ENCODE measurements at places on chromosomes 7 and 10. TPM values are rescaled to one million over a fixed set of nuclear protein-coding genes. Genes with fewer than 3 reads are reported as not detected.

- H3K36me3 ChIP-seq = no peaks in the 10 kb centered on the region
- peaks cover 30% of the 10 kb centered on the region for H3K4me1 ChIP-seq
- H3K27ac ChIP-seq = peak overlapping the region; percentile 87
- no peak for DNase-seq
- no peaks in the 10 kb centered on the region for H3K27me3 ChIP-seq
Measured at GRCh38 chr7:108135446-108136190, 5.5 kb upstream of the LAMB4 start.

- peaks cover 81% of the 10 kb centered on the region for H3K4me1 ChIP-seq
- H3K27me3 ChIP-seq = no peaks in the 10 kb centered on the region
- peak overlapping the region; percentile 96 for H3K27ac ChIP-seq
- DNase-seq = no peak
- peak overlapping the region; percentile 82 for H3K4me3 ChIP-seq
- H3K36me3 ChIP-seq = peaks cover 8% of the 10 kb centered on the region
Measured at GRCh38 chr7:100210805-100211204, 8.9 kb upstream of the PVRIG start.

DNA sequence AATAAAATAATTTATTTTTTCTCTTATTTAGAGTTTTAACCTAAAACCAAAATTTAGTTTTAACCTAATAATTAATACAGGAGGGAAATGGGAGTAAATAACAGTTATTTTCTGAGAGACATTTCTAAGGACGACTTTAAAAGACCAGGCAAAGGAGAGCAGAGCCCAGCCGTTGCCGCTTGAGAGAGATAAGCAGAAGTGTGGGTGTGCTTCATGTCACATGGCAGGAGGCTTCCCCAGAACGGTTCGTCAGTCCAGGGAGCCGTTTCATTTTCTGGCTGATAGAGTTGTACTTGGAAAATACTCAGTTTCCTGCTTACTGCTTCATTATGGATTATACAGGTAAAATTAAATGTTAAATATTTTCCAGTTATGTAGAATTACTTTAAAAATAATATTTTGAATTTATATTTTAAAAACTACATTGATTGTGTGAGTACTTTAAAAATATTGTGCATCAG lies 61.4 kb downstream of the ST7 start:
- no peak for DNase-seq
- peaks cover 50% of the 10 kb centered on the region for H3K4me1 ChIP-seq
- no peak overlapping the region for H3K4me3 ChIP-seq
- H3K36me3 ChIP-seq = no peaks in the 10 kb centered on the region

- no peaks in the 10 kb centered on the region for H3K4me1 ChIP-seq
- H3K27ac ChIP-seq = no peak overlapping the region
- H3K27me3 ChIP-seq = no peaks in the 10 kb centered on the region
- DNase-seq = no peak
- H3K4me3 ChIP-seq = no peak overlapping the region
- peaks cover 19% of the 10 kb centered on the region for H3K36me3 ChIP-seq
Measured at GRCh38 chr10:103630156-103630555, 136.7 kb downstream of the NEURL1 start.

DNA sequence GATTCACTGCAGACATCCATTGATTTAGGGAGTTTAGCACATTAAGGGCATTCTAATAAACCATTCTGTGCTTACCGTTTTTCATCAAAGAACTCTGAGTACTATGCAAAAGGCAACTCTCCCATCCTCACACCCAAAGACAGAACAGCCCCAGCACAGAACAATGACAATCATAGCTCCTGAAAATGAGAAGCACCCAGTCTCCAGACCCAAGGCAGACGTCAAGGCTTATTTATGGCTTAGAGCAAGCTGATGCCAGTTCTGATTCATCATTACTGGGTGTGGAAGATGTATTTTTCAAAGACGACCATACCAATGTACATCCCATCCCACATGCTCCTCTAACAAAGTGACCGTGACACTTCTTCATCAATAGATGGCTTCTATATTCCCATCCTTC lies 67.6 kb downstream of the OSBPL3 start:
- no peak for DNase-seq
- no peaks in the 10 kb centered on the region for H3K36me3 ChIP-seq
- peaks cover 65% of the 10 kb centered on the region for H3K4me1 ChIP-seq
- no peak overlapping the region for H3K4me3 ChIP-seq
- H3K27me3 ChIP-seq = no peaks in the 10 kb centered on the region

GRCh38 chr10:127563718-127564553 lies 14.8 kb downstream of the NPS start:
- DNase-seq = no peak
- no peak overlapping the region for H3K4me3 ChIP-seq
- peaks cover 4% of the 10 kb centered on the region for H3K27me3 ChIP-seq
- no peaks in the 10 kb centered on the region for H3K36me3 ChIP-seq
- no peak overlapping the region for H3K27ac ChIP-seq

- DNase-seq = no peak
- no peaks in the 10 kb centered on the region for H3K4me1 ChIP-seq
Measured at GRCh38 chr7:115731796-115732471, 298.6 kb downstream of the TFEC start.

GRCh38 chr7:135845415-135846075 lies 96.9 kb upstream of the FAM180A start:
- H3K27me3 ChIP-seq = no peaks in the 10 kb centered on the region
- H3K27ac ChIP-seq = no peak overlapping the region
- no peak for DNase-seq
- H3K4me3 ChIP-seq = no peak overlapping the region
- no peaks in the 10 kb centered on the region for H3K36me3 ChIP-seq

- no peaks in the 10 kb centered on the region for H3K27me3 ChIP-seq
- H3K36me3 ChIP-seq = peaks cover 38% of the 10 kb centered on the region
- H3K27ac ChIP-seq = no peak overlapping the region
Measured at GRCh38 chr10:99412099-99412498, 18.3 kb downstream of the GOT1 start.

GRCh38 chr7:158054611-158055010 lies 533.0 kb downstream of the PTPRN2 start:
- H3K36me3 ChIP-seq = no peaks in the 10 kb centered on the region
- H3K27ac ChIP-seq = no peak overlapping the region
- H3K4me3 ChIP-seq = no peak overlapping the region

APBB1IP gene
- total RNA-seq = 85.5 TPM

BAMBI gene
- total RNA-seq = 0.32 TPM

ICA1 gene
- not detected for total RNA-seq

RADIL gene
- total RNA-seq = not detected

SPDYE6 gene
- not detected for total RNA-seq

OPALIN gene
- total RNA-seq = not detected
